Mesothelial cell of epicardium (in vitro differentiated cells): ENCODE measurements at places on chromosomes 4 and X. TPM values are rescaled to one million over a fixed set of nuclear protein-coding genes. Genes with fewer than 3 reads are reported as not detected.

DNA sequence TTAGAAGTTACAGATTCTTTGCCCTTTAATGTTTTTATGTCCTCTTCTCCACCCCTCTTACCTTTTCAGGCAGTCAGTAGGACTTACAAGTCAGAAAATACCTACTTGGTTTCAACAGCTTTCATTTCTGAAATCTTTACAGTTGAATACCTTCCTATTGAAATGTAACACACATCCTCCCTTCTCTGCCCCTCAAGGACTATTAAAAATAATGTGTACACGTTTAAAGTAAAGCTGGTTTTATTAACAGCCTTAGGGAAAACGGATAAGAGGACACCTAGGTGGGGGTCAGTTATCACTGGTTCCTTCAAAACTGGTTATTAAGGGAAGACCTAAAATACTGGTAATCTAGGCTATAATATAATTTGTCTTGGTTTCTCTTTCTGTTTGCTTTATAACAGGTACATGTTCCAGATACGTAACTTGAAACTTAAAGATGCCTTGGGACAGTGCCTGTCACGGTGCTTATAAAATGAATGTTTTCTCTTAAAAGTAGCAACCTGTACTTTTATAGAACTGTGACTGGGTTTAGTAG is 1.8 kb downstream of the CCSER1 start:
- DNase-seq: no peak

DNA sequence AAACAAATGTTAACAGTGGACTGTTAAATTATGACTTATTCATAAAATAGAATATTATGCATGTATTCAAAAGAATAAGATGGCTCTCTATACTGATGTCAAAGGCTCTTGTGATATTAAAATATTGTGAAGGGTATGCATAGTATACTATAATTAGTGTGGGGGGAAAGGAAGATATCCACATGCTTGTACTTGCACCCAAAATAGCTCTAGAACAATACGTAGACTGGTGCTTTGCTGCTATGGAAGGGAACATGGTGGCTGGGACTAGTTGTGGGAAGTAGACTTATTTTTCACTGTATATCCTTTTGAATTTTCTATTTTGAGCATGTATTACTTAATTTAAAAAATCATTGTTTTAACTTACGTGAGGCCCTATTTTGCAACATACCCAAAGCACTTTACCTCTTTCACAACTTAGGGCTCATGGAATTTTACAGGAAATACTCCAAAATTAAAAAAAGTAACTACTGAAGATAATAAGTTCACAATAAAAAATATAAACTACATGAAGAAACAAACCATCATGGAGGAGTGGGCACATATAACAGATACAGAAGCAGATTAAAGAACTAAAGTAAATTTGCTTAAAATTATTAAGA is 7.9 kb downstream of the PGRMC2 start:
- DNase-seq: no peak

- DNase-seq: peak; percentile 45
Measured at GRCh38 chr4:133151341-133151690, 2.2 kb downstream of the PCDH10 start.

GRCh38 chr4:2255501-2256155 is 6.3 kb downstream of the MXD4 start:
- DNase-seq: peak; percentile 43

- peak; percentile 72 for DNase-seq
Measured at GRCh38 chrX:69503782-69504625, at the start of gene NALF2. TSS of gene NALF2 (plus strand) at chrX:69504326. CDS start at chrX:69505283, 957 bp downstream.

GRCh38 chr4:13984991-13985800 is 357.7 kb upstream of the BOD1L1 start:
- DNase-seq: no peak

The VCX2 gene
- total RNA-seq: not detected in 3 replicates
